Sigmoid colon (tissue), 7 donors: ENCODE measurements at places on chromosomes 7 and 10. TPM values are rescaled to one million over a fixed set of nuclear protein-coding genes. Genes with fewer than 3 reads are reported as not detected.

CALCR gene
- polyA plus RNA-seq = not detected

RBP3 gene
- polyA plus RNA-seq = not detected

HYAL4 gene
- polyA plus RNA-seq = 0.09 TPM

GRCh38 chr7:89332026-89332425 is 536.5 kb upstream of the TEX47 start:
- no peak overlapping the region for H3K4me3 ChIP-seq
- H3K27me3 ChIP-seq = no peaks in the 10 kb centered on the region
- no peak overlapping the region for H3K27ac ChIP-seq
- no peaks in the 10 kb centered on the region for H3K36me3 ChIP-seq

DNA sequence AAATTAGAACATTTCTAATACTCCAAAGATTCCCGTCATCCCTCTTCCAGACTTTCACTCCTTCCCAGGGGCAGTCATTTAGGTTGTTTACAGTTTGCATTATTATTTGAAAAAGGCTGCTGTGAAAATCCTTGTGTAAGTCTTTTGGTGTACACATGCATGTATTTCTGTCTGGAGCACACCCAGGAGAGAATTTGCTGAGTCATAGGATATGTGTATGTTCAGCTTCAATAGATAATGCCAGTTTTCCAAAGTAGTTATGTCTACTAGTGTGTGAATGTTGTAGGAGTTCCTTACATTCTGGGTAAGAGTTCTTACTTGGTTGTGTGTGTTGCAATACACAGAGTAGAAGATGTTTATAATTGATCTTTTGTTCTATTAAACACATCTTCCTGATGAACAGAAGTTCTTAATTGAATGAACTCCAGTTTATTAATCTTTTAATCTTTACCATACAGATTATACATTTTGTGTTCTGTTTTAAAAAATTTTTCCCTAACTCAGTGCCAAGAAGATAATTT is 25.3 kb downstream of the CROT start:
- no peaks in the 10 kb centered on the region for H3K36me3 ChIP-seq
- DNase-seq = no peak
- H3K27ac ChIP-seq = no peak overlapping the region
- H3K4me3 ChIP-seq = no peak overlapping the region

GRCh38 chr7:40283391-40283790 is 148.6 kb downstream of the SUGCT start:
- H3K4me3 ChIP-seq = no peak overlapping the region
- no peak for DNase-seq
- H3K27ac ChIP-seq = no peak overlapping the region
- H3K27me3 ChIP-seq = no peaks in the 10 kb centered on the region
- H3K4me1 ChIP-seq = no peaks in the 10 kb centered on the region
